Fibroblast of pulmonary artery (primary cell): ENCODE measurements at places on chromosomes 12 and 14.
A peak's percentile ranks its signal among the peaks of the same experiment; 100 is the strongest.

GRCh38 chr12:106866426-106867080 lies 89.2 kb upstream of the TMEM263 start:
- peak; percentile 4 for DNase-seq

DNA sequence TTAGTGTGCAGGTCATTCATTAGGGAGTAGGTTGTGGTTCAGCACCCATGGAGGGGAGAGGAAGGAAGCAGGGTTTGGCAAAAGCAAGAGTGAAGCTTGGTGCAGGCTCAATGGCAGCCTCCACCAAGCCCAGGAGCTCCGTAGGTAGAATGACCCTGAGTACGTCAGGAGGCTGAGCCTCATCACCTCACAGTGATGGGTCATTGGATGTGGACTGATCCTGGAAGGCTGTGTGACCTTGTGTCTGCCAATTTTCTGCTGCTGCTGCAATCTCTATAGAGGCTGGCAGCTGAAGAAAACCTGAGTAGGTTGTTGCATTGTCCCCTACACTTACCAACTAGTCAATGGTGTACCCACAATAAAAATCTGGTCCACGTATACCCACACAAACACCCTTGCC lies 173.1 kb downstream of the ASCL1 start:
- DNase-seq = no peak

GRCh38 chr12:69719336-69720316 lies 19.0 kb upstream of the RAB3IP start:
- DNase-seq = peak; percentile 18

DNA sequence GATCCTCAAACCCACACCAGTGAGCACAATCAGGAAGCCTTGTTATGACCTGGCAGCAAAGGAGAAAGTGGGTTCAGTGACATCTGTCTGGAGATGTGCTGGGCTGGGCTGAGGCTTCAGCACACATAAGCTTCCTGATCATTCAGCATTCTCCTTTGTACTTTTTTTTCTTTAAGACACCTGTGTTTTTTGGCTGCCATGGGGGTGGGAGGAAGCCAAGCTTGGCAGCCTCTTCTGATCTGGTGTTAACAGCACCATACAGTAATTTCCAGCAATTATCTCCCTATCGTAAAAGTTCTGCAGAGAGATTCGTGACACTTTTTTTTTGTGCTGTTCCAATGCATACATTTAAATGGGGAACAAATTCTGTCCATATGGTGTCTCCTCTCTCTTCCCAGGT lies 38.9 kb upstream of the RASSF3 start:
- no peak for DNase-seq

GRCh38 chr14:22630486-22630885 lies 13.7 kb downstream of the OR6J1 start:
- DNase-seq = peak; percentile 86

- no peak for DNase-seq
Observed at GRCh38 chr12:116202940-116203339, 74.6 kb downstream of the MED13L start.

- DNase-seq = no peak
Observed at GRCh38 chr12:76065917-76066316, 18.6 kb downstream of the NAP1L1 start.

- no peak for DNase-seq
Observed at GRCh38 chr14:54138354-54139038, 181.9 kb upstream of the BMP4 start.

GRCh38 chr12:87117526-87117925 lies 861.3 kb upstream of the MGAT4C start:
- no peak for DNase-seq

- DNase-seq = no peak
Observed at GRCh38 chr14:89370381-89370780, 46.7 kb downstream of the FOXN3 start.

GRCh38 chr14:97113339-97113738 lies 316.2 kb downstream of the VRK1 start:
- no peak for DNase-seq

GRCh38 chr12:91091916-91092715 lies 19.2 kb downstream of the LUM start:
- DNase-seq = no peak

GRCh38 chr14:104119488-104120251 lies 18.7 kb upstream of the KIF26A start:
- DNase-seq = no peak
